ENCODE measurements at places on chromosomes 3 and 15. TPM values are rescaled to one million over a fixed set of nuclear protein-coding genes. Genes with fewer than 3 reads are reported as not detected.

GRCh38 chr15:72304596-72304995 is 15.4 kb downstream of the CELF6 start:
- peaks cover 10% of the 10 kb centered on the region for H3K4me1 ChIP-seq
- no peak overlapping the region for H3K4me3 ChIP-seq
- no peak for DNase-seq
- peaks cover 3% of the 10 kb centered on the region for H3K27me3 ChIP-seq

C3orf20 gene
- 0.37 TPM for total RNA-seq

RTP3 gene
- total RNA-seq = not detected

GRCh38 chr3:186577521-186577920 is 7.0 kb downstream of the DNAJB11 start:
- peaks cover 21% of the 10 kb centered on the region for H3K36me3 ChIP-seq
- H3K4me3 ChIP-seq = no peak overlapping the region
- H3K27ac ChIP-seq = no peak overlapping the region
- DNase-seq = no peak

XXYLT1 gene
- total RNA-seq = 9.1 TPM

STARD5 gene
- 5.8 TPM for total RNA-seq

IQCF6 gene
- not detected for total RNA-seq

CD80 gene
- 1.5 TPM for total RNA-seq

HRH1 gene
- total RNA-seq = 0.46 TPM

DNA sequence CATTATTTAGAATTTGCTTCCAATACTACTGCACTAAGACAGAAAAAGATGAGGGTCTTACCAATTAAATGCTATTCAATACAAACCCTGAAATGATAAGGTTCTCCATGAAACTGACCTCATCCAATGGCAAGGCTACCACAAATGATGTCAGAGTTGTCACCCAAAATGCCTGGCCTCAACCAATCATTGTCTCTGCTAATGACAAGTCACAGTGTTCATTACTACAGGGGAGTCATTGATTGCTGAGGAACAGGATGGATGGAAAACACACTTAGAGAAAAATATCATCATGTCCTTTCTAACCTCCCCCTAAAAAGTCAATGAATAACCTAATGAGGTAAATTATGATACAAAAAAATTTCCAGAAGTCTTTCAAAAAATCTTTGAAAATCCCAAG is 91.0 kb downstream of the FOXP1 start:
- H3K4me3 ChIP-seq = peak overlapping the region; percentile 53
- peaks cover 67% of the 10 kb centered on the region for H3K4me1 ChIP-seq
- DNase-seq = peak; percentile 58
- peak overlapping the region; percentile 98 for H3K27ac ChIP-seq
- H3K27me3 ChIP-seq = no peaks in the 10 kb centered on the region

DNA sequence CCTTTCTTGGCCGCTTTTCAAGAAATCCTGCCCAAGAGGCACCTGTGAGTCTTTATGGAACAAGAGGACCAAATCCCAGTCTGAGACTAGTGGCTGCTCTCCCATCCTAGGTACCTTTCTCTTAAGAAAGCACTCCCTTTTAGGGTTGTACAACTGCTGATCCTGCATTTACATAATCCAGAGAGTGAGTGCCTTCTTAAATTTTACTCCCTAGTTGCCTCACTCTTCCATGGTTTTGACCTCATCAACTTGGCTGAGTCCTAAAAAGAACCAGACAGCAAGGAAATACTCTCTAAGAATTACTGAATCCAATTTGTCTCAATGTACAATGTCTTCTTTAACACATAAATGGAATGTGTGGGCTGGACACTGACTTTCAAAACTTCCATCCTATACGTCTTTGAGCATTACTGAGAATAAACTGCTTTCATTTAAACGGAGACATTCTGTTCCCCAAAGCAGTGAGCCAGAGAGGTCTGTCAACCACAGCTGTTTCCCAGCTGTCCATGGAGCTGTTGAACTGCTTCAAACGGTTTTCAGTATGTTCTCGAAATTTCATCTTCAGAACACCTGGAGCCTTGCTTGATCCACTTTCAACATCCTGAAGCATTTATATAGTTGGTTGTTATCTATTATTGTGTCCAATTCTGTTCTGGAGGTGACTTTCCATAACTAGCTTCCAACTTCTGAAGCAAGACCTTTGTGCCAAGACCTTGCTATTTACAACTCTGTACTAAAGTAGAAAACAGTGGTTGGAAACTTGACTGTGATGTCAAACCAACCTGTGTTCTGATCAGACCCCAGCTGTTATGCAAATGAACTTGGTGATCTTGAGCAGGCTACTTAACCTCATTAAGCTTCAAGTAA is 179.1 kb downstream of the SLC9A9 start:
- DNase-seq = no peak
- no peak overlapping the region for H3K27ac ChIP-seq
- no peaks in the 10 kb centered on the region for H3K27me3 ChIP-seq

DNA sequence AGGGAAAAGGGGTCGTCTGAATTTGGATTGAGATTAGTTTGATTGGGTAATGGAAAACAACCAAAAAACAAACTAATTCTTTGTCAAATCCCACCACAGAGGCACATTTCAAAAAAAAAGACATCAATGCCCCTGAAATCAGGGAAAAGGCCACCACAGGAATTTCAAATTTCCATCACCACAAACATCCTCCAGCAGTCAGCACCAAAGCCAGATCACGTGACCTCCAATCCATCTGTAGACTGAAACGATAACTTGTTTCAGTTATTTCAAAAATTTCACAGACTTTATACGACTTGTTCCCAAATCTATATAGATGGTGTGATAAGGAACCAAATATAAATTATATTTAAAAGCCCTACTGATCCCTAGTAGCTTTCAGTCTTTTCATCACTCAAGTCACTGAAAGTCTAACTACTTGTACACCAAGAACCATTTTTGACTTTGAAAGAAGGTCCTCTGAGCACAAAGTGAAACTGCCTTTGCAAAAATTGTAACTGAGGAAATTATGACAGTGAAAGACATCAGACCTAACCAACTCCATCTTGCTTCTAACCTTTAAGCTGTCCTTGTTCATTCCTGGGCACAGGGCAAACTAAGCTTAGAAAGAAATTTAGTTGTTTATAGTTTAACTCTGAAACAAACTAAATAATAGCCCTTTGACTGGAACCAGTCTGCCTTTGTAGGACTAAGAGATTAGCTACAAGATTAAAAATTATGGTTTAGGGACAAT is 48.1 kb upstream of the PLCL2 start:
- DNase-seq = no peak
- H3K27ac ChIP-seq = no peak overlapping the region
- H3K27me3 ChIP-seq = no peaks in the 10 kb centered on the region
- H3K4me3 ChIP-seq = no peak overlapping the region
- H3K36me3 ChIP-seq = no peaks in the 10 kb centered on the region
- peaks cover 12% of the 10 kb centered on the region for H3K4me1 ChIP-seq

- no peaks in the 10 kb centered on the region for H3K4me1 ChIP-seq
- H3K36me3 ChIP-seq = no peaks in the 10 kb centered on the region
- no peak overlapping the region for H3K27ac ChIP-seq
- no peak for DNase-seq
- no peaks in the 10 kb centered on the region for H3K27me3 ChIP-seq
Observed at GRCh38 chr3:4162096-4162495, 141.1 kb upstream of the SETMAR start.

DNA sequence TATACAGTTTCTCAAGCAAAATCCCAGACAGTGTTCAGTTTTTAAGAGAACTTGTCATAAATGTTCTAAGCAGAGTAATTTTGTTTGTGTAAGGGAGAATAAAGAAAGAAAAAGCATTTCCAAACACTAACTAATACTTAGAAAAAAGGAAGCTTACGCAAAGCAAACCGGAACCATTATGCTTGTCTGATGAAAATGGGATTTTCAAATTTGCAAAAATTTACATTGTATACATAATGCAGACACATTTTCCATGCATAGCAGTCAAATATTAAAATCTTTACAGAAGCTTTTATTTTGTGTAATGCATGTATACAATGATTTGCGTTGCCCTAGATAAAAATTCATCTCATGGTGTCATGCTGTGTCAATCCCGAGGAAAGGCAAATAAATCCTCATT is 229.0 kb downstream of the SLC9A9 start:
- H3K27me3 ChIP-seq = no peaks in the 10 kb centered on the region
- DNase-seq = no peak
- H3K4me1 ChIP-seq = no peaks in the 10 kb centered on the region
- H3K27ac ChIP-seq = no peak overlapping the region
- H3K36me3 ChIP-seq = peaks cover 6% of the 10 kb centered on the region

DNA sequence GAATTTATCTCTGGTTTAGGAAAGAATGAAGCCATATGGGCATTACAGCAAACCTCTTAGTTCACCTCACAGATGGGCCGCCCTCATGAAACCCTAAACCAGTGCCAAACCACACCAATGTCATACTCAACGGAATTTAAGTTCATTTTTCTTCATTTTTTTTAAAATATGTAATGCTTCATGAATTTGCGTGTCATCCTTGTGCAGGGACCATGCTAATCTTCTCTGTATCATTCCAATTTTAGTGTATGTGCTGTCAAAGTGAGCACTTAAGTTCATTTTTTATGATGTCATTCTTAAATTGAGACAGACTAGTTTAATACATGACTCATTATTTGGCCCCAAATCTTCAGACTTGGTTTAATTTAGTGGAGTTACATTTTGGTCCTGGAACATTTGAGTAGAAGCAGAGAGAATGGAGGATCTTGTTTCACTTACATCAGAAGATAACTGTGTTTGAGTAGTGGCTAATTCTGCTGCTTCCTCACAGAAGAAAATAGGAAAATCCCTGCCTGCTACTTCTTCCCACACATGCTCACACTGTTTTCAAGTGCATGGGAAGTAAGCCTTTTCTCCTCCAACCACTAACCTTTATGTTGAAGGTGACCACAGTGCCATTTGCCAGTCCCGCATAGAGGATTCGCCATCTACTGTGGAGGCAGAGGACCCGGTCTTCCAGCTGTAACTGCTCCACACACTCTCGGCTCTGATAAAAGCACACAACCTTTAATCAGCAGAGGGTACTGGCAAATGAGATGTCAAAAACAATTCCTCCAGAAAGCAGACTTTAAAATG is 63.3 kb downstream of the ZNF106 start:
- no peak for DNase-seq
- no peaks in the 10 kb centered on the region for H3K27me3 ChIP-seq

CPEB1 gene
- 0.72 TPM for total RNA-seq

DNA sequence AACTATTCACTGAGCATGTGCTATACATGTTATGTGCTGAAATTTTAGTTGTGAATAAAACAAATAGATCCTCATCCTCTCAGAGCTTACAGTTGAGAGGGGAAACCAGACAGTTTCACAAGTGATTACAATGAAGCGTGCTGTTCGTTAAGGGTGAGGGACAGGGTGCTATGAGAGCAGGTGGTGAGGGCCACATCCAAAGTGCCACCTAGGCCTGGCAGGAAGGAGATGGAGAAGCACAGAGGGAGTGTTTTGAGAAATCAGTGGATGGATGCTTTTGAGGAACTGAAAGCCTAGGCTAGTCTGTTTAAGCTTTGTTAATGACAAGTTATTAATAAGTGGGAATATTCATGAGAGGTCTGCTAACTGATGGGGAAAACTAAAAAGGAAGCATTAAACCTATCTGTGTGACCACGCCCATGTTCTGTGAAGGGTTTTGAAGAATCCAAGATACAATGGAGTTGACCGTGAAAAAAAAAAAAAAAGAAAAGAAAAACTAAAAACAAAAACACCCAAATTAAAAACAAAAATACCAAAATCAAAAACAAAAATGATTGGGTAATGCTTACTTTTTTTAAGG is 7.3 kb downstream of the MCTP2 start:
- no peak overlapping the region for H3K27ac ChIP-seq
- no peaks in the 10 kb centered on the region for H3K4me1 ChIP-seq
- H3K36me3 ChIP-seq = no peaks in the 10 kb centered on the region
- no peak overlapping the region for H3K4me3 ChIP-seq
- no peak for DNase-seq

DNA sequence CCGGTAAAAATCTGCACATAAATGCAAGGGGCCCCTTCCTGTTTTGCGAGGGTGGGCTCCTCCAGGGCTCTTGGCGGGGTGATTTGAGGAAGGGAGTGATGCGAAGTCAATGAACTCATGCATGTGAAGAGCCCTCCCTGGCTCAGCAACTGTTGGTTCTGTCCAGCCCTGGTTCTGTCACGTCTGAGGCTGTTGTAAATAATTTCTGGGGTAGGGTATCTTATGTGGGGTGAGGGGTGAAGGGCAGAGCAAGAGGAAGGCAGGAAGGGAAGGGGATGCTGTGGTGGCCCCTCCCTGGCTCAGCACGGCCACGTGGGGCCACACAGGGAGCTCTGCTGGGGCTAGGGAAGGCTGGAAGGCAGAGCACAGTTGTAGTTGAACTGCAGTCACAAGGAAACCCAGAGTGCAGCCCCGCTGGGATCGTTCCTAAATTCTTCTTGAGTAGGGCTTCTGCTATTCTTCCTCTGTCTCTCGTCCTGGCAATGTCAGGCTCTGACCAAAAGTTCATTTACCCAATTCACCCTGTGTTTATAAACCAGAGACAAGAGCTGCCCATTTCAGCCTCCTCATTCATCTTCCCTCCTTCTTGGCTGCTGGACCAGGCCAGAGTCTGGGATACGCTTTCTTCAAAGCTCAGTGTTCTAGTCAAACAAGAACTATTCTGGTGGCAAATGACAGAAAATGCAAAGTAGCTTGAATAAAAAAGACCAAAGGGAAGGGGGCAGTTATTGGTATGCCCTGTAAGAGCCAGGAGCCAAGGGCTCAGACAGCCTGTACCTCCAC is 14.8 kb upstream of the TOPBP1 start:
- H3K36me3 ChIP-seq = no peaks in the 10 kb centered on the region
- DNase-seq = no peak
- H3K4me1 ChIP-seq = no peaks in the 10 kb centered on the region

DNA sequence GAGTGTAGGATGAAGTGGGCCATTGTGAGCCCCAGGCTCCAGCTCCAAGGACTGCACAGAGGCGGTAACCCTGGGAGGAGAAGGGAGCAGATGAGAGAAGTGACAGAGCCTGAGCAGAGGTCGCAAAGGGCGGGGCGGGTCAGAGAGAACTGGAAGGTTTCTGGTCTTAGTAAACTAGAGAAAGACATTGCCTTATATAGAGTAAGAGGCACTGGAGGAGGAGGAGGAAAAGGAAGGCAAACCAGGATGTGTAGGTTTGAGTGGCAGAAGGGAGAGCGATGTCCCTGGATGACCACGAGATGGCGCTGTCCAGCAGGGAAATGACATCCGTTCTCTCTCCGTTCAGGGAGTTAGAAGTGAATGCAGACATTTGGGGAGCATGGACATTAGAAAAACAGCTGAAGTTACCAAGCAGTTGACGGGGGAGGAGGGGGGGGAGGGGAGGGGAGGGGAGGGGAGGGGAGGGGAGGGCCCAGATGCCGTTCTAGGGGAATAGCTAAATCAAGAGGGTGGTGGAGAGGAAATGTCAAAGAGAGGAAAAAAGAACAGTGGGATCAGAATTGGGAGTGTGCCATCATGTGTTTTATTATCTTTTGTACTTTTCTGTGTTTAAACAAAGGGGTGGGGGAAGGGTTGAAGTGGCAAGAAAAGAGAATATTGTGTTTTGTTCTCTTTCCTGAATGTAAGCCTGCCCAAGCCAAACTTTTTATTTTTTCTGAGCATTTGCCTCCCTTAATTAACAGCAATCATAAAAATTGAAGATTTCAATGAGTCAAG is 48.8 kb downstream of the STARD5 start:
- no peak overlapping the region for H3K4me3 ChIP-seq
- no peaks in the 10 kb centered on the region for H3K27me3 ChIP-seq
- no peaks in the 10 kb centered on the region for H3K36me3 ChIP-seq
- DNase-seq = peak; percentile 77
- peaks cover 19% of the 10 kb centered on the region for H3K4me1 ChIP-seq
- H3K27ac ChIP-seq = no peak overlapping the region

GRCh38 chr3:192993411-192993810 is 75.8 kb upstream of the MB21D2 start:
- H3K27ac ChIP-seq = no peak overlapping the region
- no peak for DNase-seq
- no peaks in the 10 kb centered on the region for H3K27me3 ChIP-seq
- H3K4me3 ChIP-seq = no peak overlapping the region
- H3K36me3 ChIP-seq = no peaks in the 10 kb centered on the region

HHLA2 gene
- 0.28 TPM for total RNA-seq

ATP13A5 gene
- total RNA-seq = not detected

Measured in T-cell (primary cell).